Activated CD4-positive, alpha-beta T cell treated with anti-CD3 and anti-CD28 coated beads for 4 hours (primary cell): ENCODE measurements at places on chromosomes 12 and 14.

- no peak for DNase-seq
Measured at GRCh38 chr12:70754330-70754741, 117.1 kb upstream of the PTPRB start.

- DNase-seq = no peak
Measured at GRCh38 chr14:58584383-58584782, 53.4 kb upstream of the DACT1 start.

DNA sequence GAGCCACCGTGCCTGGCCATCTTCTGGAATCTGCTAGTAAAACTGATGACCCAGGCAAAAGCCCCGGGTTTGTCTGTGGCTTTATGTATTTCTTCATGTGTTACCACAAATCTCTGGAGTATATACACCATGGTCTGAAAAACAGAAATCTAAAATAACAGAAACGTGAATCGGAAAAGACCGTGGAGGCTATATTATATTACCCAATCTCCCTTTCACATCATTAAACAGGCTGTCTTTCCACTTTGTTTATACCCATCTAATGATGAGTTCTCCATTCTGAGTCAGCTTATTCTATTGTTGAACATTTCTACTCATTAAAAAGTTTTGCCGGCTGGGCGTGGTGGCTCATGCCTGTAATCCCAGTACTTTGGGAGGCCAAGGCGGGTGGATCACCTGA lies 9.5 kb upstream of the AJUBA start:
- no peak for DNase-seq

- DNase-seq = no peak
Measured at GRCh38 chr14:76547831-76548230, 171.9 kb downstream of the ESRRB start.

DNA sequence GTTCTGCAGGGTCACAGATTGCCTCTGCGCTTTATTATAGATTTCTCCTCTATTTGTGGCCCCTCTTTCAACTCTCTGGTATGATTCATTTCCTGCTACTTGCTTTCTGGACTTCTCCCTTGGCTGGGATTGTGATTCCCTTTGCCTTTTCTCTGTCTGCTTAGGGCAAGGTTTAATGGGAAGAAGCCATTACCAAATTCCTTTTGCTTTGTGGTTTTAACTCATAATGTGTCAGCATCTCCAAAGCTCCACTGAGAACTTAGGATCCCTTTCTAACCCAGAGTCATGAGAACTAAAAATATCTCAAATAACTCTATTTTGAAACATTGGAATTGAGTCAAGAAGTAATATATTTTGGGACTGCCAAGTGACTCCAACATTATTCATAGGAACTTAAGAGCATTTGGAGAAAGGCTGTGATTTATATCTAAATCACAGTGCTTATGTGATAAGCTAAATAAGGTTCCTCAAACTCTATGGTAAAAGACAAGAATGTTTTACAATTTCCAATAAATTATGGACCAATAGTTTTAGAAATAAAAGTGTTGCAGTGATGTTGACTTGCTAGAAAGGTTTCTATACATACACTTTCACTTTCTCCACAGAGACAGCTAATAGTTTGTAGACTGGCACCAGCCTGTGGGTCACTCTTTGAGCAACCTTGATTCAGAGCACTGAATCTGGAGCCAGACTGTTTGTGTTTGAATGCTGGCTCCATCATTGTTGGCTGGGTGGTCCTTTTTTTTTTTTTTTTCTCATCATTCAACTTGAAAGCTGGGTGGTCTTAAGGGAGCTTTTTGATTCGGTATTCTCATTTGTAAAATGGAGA lies 93.9 kb downstream of the DACT1 start:
- DNase-seq = no peak

DNA sequence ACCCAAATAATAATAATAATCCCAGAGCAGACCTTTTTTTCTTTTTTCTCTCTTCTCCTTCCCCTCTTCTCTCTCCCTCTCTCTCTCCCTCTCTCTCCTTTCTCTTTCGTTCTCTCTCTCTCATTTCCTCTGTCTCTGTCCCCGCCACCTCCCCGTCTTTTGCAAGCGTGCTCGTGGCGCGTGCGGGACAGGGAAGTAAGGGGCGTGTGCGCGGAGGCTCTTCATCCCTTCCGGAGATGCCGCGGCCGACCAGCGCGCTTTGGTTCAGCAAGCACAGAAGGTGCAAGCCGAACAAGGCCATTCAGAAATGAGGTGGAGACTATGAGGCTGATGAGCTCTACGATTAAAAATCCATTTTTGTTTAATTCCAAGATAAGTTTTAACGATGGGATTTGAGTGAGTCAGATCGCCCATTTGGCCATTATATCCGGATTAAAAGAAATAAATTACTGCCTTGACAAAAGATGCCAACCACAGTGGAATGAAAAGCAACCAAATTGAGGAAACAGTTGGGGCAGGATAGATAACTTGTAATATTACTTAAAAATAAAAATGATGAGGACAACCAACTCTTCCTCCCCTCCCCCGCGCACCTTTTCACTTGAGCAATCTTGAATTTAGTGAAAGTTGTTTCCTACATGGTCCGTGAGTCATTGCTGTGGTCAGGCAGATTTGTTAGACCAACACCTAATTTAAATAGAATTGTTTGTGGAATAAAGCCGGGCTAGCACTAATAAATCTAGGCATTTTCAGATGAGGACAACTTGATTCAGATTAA lies 1.2 kb upstream of the AMIGO2 start:
- DNase-seq = peak; percentile 61

- DNase-seq = no peak
Measured at GRCh38 chr12:12531194-12531593, 31.5 kb downstream of the DUSP16 start.

DNA sequence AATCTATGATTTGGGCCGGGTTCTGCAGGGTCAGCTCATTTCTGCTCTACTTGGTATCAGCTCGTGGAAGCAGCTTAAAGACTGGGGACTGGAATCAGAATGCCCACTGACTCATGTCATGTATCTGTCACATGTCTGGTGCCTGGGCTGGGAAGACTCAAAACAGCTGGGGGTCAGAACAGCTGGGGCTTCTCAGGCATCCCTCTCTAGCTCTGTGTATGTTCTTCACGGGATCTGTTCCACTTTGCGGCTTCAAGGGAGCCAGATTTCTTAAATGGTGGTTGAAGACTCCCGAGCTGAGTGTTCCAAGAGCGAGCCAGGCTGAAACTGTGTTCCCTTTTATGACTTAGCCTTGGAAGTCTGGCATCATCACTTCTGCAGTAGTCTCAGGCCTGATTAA lies 11.9 kb downstream of the AEBP2 start:
- no peak for DNase-seq

DNA sequence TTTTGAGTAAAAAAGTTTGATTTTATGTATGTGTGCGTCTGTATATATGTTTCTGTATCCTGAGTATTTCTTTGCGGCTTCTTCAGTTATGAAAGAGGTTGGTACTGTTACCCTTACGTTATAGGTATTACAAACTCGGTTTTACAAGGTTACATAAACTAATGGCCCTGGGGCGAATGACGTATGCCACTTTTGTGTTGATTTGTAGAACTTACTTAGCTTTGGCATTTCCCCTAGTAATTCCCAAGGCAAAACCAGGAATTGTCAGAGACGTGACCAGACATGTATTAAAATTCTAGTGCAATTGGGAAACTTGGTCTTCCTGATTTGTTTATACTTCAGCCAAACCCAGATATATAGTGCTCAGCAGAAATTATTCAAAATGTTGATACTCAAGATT lies 93.3 kb downstream of the DUSP16 start:
- DNase-seq = no peak

GRCh38 chr12:131900397-131900796 lies 6.0 kb downstream of the ULK1 start:
- no peak for DNase-seq

GRCh38 chr14:69708049-69708448 lies 58.9 kb upstream of the SRSF5 start:
- DNase-seq = no peak

- no peak for DNase-seq
Measured at GRCh38 chr14:85296456-85297210, 233.3 kb upstream of the FLRT2 start.

- DNase-seq = no peak
Measured at GRCh38 chr14:61153914-61154545, 127.1 kb downstream of the TMEM30B start.

DNA sequence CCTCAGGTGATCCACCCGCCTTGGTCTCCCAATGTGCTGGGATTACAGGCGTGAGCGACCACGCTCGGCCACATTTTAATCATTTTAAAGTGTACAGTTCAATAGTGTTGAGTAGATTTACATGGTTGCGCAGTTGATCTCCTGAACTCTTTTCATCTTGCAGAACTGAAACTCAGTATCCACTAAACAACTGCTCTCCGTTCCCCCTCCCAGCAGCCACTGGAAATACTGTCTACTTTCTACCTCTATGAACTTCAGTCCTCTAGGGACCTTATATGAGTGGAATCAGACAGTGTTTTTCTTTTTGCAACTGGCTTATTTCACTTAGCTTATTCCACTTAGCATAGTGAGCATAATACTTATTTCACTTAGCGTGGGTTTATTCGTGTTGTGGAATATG lies 53.7 kb downstream of the KCTD10 start:
- DNase-seq = no peak
